NCI-H1417 (cell line): ENCODE measurements at places on chromosomes 5 and 9.

- no peak for DNase-seq
Measured at GRCh38 chr5:88142886-88143692, 125.6 kb downstream of the TMEM161B start.

DNA sequence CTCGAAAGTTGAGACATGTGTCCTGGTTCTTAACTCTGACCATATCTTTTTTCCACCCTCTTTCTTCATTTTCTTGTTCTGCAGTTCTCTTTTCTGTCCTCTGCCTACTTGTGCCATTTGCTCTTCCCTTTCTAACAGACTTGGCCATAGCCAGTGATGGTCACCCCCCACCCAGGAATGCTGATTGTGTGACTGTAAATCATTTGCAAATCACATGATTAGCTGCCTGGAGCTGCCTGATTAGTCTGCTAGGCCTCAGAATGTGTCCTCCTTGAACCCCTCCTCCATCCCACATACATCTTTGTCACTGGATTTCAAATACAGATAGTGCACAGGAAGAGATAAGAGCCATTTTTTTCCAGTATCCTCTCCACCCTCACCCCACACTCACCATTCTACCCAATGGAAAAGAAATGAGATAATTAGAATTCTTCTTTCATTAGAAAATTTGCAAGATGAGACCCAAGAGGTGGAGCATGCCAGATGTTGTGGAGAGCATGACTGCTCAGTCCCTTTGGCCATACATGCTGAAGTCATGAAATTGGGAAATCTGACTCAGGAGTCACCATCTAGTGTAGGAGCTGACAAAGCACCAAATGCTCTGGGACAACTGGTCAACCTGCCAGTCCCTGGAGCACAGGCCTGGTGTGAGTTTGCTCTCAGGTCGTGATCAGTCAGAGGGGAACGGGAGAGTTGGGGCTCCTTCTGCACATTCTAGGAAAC is 538.2 kb downstream of the CCDC171 start:
- no peak for DNase-seq

DNA sequence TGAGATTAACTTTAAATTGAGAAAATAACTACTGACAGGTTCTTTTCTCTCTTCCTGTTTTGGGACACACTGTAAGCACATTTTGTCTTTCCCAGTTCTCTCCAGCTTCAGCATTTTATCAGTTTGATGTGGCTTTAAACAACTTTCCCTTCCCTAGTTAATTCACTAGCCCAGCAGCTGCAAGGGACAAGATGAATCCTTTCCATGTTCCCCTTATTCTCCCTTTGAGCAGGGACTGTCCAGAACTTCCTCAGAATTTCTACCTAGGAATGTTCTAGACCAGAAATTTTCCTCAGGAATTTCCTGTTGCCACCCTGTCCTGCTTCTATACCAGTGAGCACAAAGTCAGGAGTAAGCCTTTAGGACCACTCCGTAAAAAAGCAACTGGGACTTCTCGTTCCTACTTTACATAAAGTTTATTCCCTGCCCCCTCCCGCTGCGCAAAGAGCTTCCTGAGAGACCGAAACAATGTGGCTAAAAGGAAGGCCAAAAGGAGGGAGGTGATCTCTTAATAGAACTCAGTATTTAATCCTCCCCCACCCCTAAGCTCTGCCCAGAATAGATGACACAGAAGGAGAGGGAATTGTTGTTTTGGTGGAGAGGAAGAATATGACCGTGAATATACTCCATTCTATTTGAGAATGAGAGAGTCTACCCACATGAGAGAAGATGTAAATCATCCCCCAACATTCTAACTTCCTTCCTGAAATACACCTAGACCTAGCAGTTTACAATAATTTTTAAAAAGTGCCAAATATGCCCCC is 61.9 kb downstream of the GLIS3 start:
- DNase-seq, result no peak

DNA sequence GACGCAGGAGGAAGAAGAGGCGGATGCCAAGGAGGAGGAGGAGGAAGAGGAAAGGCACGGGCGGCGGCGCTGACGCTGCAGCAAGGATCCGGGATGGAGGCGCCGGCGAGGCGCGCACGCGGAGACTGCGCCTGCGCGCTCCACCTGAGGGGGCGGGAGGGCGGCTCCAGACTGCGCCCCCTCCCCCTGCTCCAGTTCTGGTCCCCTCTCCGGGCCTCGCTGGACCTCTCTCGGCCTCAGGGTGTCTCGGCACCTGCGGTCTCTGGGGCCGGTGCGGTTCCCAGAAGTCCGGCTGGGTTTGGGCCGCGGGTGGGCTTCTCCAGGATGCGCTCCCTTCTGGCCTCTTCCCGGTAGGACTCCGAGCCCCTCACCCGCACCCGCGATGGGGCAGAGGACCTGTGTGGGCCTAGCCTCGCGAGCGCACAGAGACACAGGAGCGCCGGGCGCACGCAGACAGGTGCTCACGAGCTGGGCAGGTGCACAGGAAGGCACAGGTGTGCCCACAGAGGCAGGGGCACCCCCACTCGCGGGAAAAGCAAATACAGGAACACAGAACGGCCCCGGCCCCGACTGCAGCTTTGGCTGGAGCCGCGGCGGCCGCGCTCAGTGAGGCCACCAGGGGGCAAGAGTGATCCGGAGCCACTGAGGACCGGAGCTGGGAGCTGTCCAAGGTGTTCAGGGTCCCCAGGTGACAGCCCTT is at the start of gene NPDC1:
Gene NPDC1 (minus strand): TSS at position 90 of the 700 bp plus-strand sequence. CDS start 188 bp downstream, outside the sequence.
- peak; percentile 95 for DNase-seq

DNA sequence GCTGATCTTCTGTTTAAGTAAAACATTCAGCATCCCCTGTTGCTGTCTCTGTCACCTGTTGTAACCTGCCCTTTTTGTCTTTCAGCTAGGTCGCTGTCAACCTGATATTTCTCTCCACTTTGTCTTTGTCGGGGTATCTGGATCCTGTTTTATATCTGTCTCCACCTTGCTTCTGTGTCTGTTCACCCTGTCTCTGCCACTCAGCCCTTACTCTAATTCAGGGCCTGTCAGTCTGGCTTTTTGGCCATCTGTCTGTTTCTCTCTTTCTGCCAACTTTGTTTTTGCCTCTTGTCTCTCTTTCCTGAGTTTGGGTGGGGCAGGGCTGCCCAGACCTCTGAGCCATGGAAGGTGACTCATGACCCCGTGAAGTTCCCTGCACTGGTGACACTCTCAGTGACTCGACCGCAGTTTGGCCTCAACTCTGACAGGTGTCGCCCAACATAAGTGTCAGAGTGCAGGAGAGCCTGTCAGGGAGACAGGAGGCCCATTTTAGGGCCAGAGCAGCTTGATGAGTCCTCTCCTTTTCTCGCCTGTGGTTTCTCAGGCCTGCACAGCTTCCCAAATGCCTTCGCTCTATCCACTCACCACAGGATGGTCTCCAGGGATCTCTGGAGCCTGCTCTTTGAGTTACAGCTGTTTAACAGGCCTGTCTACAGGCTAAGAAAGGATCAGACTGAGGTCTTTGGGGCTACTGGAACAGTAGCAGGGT is 868 bp downstream of the ZBTB43 start:
- DNase-seq, result no peak

DNA sequence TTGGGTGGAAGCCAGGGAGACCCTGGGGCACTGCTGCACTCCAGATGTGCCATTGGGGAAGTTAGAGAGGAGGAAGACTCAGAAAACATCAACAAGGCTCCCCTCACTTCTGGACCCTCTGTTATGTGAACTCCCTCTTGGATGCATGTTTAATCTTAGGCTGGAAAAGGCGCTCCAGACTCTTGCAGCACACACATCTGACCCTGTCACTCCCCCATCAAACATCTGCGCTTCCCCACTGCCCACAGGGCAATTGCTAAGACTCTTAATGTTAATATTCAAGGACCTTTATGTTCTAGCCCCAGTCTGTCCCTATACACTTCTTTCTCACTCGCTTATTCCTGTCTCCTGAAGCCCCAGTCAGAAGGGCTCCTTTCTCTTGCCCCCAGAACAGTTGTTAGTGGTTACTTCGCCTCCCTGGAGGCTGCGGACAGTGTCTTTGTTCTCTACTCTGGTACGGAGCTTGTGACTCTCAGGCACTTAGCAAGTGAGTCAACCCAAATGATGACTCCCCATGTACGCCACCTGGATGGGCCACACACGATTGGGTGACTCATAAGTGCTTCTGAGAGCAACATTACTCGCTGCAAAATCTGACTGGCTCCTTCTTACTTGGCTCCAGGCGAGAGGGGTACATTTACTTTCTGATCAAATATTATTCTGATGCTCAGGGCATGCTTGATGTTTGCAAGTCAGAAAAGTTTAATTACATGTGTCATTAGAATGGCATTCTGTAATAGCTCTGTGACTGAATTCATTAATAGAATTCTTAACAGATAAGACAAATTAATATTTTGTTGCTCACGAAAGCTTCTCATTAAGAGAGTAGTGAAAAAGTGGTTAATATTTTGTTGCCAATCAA is 193.6 kb downstream of the HSPA4 start:
- DNase-seq, result peak; percentile 28

DNA sequence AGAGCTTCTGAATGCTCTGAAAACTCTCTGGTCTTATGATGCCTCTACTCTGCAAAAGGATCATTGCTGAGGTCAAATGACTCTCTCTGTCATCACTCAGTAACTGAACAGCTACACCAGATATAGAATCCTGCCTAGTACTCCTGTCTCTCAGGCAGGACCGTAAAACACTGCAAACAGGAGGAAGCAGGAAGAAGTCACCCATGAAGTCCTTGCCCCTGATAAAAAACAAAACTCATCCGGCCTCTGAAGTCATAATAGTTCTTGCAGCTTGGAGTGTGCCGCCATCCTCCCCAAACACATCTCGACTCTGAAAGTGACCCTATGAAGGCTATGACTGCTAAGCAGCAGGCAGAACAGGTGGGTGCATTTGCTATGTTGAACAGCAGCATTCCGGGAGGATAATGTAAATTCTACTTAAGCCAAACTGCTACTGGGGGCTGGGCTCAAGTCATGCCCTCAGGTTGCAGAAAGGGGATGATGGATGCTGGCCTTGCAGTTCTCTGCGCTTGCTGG is 81.9 kb upstream of the FAM169A start:
- DNase-seq, result no peak

DNA sequence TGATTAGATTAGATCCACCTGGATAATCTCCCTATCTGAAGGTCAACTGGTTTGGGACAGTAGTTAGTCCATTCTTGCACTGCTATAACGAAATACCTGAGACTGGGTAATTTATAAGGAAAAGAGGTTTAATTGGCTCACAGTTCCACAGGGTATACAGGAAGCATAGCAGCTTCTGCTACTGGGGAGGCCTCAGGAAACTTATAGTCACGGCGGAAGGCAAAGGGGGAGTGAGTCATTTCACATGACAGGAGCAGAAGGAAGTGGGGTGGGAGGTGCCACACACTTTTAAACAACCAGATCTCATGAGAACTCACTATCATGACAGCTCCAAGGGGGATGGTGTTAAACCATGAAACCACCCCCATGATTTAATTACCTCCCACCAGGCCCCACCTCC is 9.9 kb downstream of the C9orf40 start:
- DNase-seq, result no peak

DNA sequence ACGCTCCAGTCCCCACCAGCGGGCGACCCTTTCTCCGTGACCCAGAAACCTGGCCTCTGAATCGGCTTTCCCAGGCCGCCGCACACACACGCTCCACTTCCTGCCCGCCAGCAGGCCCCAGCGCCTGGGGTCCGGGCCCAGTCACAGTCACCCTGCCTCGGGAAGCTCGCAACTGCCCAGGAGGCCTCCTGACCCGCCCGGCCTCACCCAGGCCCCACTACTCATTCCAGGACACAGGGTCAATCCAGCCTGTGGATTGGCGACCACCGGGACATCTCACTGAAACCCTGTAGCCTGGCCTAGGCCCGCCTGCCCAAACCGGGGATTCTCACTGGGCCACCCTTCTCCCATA is 2.7 kb upstream of the IRX4 start:
- no peak for DNase-seq

DNA sequence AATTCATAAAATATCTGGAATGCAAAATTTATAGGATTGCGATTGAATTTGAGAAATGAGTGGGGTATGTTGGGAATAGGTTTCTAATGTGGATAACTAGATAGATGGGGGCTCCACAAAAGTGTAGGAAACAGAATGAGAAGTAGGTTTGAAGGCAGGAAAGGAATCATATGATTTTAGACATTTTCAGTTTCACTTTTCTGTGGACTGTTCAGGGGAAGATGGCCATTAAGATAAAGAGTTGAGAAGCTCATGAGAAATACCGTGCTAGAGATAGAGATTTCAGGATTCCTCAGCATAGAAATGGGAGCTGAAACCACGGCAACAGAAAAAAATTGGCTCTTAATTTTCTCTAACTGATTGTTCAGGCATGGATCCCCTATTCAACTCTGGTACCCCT is 163.4 kb upstream of the CD180 start:
- DNase-seq, result no peak

DNA sequence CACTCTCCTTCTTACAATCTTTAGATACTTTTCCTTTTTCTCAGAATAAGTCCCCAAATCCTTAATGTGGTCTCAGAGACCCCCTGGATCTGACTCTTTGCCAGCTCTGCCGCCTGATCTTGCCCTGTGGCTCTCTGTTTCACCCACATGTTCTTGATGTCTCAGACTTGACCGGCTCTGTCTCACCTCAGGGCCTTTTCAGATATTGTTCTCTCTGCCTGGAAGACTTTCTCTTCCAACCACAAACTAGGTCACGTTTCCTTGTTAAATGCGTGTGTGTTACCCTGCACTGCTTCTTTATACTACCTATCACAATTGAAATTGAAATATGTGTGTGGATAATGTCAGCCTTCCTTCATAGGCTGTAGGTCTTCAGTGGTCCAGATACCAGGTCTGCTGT is 265.4 kb upstream of the NUDT12 start:
- no peak for DNase-seq

GRCh38 chr5:147751-148150 is 43.5 kb upstream of the LRRC14B start:
- DNase-seq, result peak; percentile 21
